Lung microvascular endothelial cell (primary cell): ENCODE measurements at places on chromosomes 6 and 20.

DNA sequence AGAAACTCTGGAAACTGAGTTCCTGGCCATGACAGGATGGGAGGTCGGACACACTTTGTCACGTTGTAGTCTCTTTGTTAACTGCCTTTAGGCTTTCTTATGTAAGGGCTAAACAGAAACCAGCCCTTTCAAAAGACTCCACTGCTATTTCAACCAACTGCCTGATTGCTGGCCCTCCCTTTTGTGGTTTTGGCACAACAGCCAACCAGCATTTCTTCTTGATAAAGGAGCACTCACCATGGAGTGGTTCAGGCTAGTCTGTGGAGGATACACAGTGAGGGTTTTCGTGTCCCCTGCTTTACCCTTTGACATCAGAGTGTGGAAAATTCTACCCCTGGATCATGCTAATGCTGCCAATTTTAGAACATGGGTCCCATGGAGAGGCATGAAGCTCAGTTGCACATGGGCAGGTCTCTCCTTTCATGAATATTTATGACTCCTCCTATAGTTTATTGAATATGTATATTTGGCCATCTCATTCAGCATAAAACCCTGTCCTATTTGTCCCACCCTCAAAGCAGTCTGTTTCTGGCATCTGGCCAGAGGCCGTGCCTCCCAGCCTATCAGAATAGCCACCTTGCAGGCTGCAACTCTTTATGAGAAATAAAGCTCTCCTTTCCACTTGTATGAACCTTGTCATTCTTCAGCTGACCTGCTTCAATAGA, 148.3 kb downstream of the HS3ST5 start:
- no peak for DNase-seq

- no peak for DNase-seq
Observed at GRCh38 chr6:64160486-64160885, 524.9 kb downstream of the PHF3 start.

- no peak for DNase-seq
Observed at GRCh38 chr6:103516336-103516735, 1343.4 kb downstream of the HACE1 start.

DNA sequence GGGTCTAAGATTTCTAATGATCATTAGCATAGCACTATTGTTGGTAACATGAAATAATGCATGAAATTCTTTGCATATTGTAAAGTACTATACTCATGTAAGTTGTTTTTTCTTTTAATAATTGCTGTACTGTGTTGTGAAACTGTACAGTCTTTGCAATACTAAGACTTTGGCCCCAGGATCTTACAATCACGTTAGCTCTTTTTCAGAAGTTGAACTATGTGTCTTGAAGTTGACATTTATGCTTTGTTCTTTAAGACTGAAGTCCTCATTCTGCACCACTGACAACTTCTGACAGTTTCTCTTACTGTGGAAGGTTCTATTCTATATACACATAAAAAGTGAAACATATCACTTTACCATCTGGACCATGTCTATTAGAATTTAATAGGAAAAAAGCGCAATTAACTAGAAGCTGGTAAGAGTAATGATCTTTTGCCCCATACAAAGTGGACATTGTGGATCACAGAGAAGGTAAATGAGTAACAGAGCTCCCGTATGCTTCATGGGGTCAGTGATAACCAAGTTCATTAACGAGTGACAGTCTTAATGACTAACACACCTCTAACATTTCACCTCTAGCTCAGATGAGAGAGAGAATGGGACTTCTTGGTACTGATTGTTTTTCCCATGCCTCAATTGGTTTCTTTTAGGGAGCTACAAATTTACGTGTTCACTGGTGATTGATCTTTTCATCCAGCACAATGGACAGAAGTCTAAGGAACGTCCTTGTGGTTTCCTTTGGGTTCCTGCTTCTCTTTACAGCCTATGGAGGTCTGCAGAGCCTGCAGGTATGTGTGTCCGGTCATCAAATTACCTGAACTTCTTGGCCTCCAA, at the start of gene UNC93A:
TSS of gene UNC93A (plus strand) at position 530 of the 837 bp plus-strand sequence. CDS start at position 705, 175 bp downstream.
- no peak for DNase-seq

DNA sequence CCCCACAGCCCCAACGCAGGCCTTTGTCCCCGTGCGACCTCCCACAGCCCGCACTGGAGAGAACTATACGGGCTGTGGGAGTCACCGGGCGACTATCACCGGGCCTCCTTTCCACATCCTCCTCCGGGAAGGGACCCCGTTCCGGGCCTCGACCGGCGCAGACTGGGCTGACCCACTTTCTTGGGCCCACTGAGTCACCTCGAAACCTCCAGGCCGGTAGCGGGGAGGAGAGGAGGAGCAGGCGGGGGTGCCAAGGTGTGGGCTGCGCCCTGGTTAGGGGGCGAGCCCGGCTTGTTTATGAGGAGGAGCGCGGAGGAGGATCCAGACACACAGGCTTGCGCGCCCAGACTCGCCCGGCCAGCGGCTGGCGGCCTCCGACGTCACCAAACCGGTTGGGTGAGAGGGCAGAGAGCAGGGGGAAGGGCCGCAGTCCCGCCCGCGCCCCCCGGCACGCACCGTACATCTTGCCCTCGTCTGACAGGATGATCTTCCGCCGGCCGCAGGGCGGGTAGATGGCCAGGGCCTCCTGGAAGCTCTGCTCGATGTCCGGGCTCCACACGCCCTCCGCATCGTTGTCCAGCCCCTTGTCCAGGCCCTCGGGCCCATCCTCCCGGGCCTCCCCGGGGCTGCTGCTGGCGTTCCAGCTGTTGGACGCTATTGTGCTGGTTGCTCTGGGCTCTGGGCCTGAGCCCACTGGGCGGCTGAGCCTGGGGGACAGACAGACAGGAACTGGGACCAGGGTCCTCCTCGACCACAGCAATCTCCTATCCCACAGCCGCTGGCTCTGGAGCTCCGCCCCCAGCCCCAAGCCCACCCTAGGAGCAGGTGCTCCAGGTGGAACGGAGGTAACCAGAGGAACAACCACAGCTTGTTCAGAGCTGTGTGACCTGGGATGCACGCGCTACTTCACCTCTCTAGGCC, 10.6 kb downstream of the TEAD3 start:
- no peak for DNase-seq

DNA sequence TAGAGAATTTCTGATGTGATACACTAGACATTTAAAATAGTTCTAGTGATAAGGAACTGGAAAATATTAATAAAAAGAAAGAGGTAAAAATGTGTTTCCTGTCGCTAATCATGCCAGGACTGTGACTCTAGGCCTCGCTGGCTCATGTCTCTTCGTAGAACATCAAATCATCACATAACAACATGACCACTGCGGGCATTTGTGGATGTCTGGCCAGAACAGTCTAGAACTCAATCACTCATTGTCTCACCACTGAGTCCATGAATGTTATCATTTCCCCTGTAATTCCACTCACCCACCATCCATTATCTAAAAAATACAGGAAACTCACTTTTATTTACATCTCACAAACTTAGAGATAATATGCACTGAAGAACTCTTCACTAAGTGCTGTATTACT, 3.4 kb downstream of the HMGN3 start:
- DNase-seq, result peak; percentile 92

DNA sequence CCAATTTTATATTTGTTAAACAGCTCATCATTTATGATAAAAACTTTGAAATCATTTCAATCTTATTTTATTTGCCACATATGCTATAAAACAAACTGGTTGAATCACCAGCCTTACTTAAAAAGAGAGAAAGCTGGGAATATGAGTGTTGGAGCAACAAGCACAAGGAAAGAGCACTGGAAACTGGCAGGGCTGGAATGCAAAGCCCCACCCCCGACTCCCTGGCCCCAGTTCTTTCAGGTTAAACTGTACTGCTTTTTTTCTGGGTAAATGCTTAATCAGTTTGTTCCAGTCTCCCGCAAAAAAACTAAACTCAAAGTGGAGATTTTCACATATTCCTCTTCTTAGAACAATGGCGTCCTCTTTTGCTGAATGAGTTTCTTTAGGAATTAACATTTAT, 433.8 kb upstream of the NOX3 start:
- no peak for DNase-seq

DNA sequence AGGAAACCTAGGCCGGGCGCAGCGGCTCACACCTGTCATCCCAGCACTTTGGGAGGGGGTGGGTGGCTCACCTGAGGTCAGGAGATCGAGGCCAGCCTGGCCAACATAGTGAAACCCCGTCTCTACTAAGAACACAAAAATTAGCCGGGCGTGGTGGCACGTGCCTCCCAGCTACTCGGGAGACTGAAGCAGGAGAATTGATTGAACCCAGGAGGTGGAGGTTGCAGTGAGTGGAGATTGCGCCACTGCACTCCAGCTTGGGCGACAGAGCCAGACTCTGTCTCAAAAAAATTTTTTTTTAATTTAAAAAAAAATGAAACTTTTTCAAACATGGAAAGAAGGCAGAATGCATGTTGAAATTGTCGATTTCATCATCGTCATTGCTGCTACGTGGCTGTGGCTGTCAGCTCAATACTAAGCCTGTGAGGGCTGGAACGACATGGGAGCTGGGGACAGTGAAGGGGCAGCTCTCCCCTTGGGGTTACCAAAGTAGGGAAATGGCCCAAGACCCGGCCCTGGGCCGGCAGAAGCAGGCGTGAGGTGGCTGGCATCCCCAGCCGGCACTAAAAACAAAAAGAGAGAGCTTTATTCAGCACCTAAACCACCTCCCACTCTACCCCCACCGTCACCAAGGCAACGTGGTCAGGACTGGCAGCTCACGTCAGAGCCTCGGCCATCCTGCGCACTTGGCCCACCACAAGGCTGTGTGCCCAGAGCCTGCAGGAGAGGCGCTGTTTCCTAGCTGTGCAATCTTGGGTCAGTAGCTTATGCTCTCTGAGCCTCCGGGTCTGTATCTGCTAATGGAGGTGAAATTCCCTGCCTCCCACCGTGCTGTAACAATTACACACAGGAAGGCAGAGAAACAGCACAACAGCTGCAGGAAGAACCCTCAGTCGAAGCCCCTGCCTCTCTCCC, 30.8 kb downstream of the AGPAT4 start:
- DNase-seq, result no peak

DNA sequence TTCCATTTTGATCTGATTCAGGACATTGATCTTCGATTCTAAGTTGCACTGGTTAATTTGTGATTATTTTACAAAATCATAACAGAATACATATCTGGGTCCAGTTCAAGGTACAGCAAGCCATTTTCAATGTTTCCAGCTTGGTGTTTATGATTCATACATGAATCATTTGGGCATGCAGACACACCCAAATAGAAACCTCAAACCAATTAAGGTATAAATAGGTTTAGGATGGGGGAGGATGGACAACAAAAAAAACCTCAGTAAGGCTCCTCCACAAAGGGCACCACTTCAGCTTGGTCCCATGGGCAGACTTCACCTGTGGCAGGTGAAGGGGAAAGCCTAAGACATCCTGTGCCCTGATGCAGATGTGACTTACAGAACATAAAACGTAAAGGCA, 192.7 kb downstream of the KHDC1L start:
- DNase-seq, result no peak

- DNase-seq, result no peak
Observed at GRCh38 chr6:71499667-71500066, 211.1 kb downstream of the OGFRL1 start.
